ENCODE measurements at places on chromosomes 13 and 19.

- no peak for DNase-seq
Observed at GRCh38 chr13:80755910-80756309, 415.0 kb upstream of the SPRY2 start.

GRCh38 chr13:40408602-40409001, 257.8 kb downstream of the FOXO1 start:
- DNase-seq, result no peak

GRCh38 chr19:37467608-37468090, 405 bp upstream of the ZNF569 start:
- no peak for DNase-seq

GRCh38 chr19:29631450-29631849, 25.4 kb downstream of the POP4 start:
- no peak for DNase-seq

DNA sequence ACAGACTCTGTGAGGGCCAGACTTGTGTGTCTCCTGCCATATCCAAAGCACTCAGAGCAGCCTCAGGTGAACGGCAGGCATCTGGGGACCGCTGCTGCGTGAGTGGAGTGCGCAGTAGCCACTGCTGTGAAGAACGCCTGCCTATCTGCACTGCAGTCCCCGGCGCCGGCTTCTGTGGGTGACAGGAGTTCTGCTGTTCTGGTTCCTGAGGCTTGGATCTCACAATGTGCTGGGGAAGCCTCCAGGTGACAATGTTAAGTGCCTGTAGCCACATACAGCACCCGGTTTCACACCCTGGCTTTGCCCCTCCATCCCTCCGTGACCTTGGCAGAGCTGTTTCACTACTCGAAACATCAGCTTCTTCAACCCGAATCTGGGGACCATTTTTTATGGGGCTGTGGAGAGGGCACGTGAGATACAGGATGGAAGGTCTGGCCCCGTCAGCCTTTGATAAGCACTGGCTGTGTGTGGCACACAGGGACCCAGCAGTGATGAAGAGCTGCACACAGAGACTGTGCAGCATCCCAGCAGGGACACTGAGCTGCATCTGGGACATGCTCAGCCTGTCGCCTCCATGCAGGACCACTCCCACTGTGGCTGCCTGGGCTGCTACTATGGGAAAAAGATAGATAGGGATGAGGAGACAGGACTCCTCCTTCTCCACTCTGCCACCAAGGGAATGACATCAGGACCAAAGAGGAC, 28.3 kb downstream of the ELAVL1 start:
- no peak for DNase-seq

DNA sequence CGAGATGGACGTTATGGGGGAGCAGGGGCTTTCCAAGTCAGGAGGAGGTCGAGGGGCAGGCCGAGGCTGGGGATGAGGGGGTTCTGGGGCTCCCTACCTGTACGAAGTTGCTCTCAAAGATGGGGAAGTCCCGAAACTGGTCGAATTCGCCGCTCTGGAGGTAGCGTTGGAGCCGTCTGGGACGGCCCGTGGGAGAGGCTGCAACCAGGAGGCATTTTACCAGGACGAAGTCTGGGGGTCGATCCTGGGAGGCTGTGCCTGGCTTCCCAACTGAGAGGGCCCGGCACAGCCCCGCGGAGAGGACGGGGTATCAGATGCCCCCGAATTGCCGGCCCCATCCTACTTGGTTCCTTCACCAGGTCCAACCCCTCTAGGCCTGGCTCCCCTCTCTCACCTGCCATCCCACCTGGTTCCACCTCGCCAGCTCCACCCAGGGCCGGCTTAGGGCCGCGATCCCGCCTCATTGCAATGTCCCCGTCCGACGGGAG, 527 bp upstream of the EMC10 start:
- no peak for DNase-seq

DNA sequence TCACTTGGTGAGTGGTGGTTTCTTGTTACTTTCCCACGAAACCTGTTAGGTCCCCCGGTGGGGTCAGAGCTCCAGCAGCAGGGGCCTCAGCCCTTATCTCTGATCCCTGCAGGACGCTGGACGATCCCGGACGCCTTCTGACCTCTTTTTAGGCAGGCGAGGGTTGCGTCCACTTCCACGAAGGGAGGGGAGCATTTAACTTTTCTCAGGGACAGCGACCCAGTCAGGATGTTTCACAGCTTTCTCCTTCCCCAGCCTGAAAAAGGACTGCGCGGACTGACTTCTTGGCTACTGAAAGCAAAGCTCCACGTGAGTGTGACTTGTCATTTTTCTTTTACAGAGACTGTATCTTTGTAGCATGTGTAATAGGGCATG, 692 bp downstream of the ZNF234 start:
- peak; percentile 25 for DNase-seq

- no peak for DNase-seq
Observed at GRCh38 chr19:31185261-31185660, 164.0 kb downstream of the TSHZ3 start.

- DNase-seq, result no peak
Observed at GRCh38 chr13:107865643-107866031, 349.7 kb downstream of the LIG4 start.

DNA sequence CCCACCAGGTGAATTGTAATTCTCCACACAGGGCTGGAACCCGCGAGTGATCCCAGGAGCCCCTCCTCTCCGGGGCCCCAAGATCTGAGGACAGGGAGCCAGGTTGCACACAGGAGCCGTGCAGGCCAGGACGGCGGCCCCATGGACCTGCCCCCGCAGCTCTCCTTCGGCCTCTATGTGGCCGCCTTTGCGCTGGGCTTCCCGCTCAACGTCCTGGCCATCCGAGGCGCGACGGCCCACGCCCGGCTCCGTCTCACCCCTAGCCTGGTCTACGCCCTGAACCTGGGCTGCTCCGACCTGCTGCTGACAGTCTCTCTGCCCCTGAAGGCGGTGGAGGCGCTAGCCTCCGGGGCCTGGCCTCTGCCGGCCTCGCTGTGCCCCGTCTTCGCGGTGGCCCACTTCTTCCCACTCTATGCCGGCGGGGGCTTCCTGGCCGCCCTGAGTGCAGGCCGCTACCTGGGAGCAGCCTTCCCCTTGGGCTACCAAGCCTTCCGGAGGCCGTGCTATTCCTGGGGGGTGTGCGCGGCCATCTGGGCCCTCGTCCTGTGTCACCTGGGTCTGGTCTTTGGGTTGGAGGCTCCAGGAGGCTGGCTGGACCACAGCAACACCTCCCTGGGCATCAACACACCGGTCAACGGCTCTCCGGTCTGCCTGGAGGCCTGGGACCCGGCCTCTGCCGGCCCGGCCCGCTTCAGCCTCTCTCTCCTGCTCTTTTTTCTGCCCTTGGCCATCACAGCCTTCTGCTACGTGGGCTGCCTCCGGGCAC, 3.9 kb downstream of the FFAR1 start:
- no peak for DNase-seq

- DNase-seq, result no peak
Observed at GRCh38 chr13:31198519-31198918, 1.3 kb upstream of the B3GLCT start.

DNA sequence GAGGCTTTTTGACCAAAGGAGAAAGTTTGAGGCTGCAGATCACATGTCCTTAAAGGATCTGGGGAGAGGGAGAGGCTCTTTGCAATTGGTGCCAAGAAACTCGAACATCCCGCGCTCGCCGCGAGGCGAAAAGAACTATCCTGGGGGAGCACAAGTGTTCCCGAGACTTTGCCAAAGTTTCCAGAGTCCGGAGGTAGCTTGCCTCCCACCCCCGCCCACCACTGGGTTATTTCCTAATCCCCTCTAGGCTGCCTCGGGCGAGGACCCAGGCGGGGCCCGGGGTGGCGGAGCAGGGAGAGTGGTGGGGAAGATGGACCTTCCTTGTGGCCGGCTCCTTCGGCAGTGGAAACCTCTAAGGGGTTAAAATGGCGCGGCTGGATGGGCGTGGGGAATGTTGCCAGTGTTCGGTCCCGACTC, 114.5 kb downstream of the KCNRG start:
- no peak for DNase-seq

DNA sequence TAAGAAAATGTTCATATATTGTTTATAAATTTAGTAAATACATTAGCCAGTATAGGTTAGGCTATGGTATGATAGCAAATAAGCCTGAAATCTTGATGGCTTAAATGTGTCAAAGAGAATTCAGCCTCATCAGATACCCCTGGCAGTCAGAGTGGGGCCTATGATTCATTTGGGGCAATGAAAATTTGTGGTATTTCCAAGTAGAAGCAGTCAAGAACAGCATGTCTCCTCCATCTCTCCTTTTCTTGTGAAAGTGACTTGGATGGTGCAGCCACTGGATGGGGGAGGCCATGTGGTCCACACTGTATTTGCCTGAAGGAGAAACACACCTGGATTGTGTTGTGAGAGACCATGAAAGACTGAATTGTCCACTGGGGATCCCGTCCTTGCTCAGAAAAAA, 82.7 kb downstream of the DLEU7 start:
- DNase-seq, result no peak

DNA sequence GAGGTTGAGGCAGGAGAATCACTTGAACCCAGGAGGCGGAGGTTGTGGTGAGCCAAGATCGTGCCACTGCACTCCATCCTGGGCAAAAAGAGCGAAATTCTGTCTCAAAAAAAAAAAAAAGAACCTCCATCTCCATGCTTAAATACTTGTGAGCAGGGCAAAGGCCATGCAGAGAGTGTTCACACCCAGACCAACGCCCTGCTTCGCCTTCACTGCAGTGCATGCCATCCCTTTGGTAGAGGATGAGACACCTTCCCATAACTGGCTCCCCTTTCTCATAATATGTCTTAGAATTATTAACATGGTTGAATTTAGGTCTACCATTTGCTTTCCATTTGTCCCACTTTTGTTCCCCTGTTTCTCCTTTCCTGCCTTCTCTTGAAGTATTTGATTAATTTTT, 15.4 kb downstream of the BBC3 start:
- DNase-seq, result no peak

GRCh38 chr13:59274958-59275727, 888.6 kb downstream of the DIAPH3 start:
- DNase-seq, result no peak

DNA sequence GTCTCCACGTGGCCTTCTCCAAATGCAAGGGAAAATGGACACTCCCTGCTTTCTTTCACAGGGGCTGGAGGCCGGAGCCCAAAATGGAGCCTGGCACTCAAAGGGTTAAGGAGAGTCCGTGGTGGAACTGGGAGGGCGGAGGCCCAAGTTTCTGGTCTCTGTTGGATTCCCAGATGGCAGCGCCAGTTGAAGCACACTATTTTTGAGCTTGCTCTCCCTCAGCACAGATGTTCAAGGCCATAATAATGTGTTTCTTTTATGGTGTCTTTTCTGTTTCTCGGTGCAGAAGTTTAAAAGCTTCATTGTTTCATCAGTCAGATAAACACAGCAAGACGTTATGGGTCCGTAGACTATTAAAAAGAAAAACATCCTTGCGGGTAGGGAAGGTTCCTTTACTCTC, 67.6 kb downstream of the TNFRSF19 start:
- DNase-seq, result no peak

DNA sequence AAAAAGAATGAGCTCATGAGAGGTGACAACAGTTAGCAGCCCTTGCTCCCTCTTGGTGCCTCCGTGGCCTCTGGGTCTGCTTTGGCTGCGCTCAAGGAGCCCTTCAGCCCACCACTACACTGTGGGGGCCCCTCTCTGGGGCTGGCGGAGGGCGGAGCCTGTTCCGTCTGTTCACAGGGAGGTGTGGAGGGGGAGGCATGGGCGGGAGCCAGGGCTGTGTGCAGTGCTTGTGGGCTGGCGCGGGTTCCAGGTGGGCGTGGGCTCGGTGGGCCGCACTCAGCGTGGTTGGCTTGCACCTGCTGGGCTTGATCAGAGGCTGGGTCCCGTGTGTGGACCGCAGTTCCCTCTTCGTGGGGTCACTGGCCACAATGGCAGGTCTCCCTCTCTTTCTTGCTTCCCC, 953.4 kb upstream of the PRR20A start:
- no peak for DNase-seq

DNA sequence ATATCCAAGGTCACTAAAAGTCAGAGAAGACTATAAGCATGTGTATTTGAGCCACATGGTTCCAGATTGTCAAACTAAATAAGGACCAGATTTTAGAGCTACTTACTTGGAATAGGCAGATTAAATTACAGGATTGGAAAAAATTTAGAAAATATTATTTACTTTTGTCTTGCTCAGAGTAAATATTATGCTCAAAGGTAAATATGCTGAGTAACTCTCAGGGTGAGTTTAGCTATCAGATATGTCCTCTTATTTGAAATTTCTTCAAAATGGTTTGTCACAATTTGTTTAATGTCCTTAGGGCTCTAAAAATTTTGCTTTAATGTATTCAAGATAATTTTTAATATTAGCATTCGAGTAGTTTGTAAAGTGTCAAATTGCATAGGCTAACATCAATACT, 2455.2 kb downstream of the PCDH9 start:
- no peak for DNase-seq

DNA sequence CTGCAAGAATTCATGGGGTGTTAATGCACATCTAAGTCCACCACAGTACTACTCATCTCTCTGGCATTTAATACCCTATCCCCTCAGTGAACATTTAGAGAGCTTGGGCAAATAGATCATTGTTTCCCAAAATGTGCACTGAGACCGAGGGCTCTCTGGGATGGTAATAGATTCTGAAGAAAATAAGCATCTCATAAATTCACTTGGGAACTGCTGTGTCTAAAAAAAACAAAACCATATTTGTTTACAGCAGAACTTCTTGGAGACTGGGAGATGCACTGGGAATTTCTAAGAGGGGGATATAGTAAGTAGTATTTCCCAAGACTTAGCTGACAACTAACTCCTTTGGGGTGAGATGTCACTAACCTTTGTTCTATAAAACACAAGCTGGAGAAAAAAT, 58.4 kb downstream of the ENOX1 start:
- DNase-seq, result no peak

GRCh38 chr13:21823949-21824348, 153.1 kb downstream of the FGF9 start:
- DNase-seq, result no peak

DNA sequence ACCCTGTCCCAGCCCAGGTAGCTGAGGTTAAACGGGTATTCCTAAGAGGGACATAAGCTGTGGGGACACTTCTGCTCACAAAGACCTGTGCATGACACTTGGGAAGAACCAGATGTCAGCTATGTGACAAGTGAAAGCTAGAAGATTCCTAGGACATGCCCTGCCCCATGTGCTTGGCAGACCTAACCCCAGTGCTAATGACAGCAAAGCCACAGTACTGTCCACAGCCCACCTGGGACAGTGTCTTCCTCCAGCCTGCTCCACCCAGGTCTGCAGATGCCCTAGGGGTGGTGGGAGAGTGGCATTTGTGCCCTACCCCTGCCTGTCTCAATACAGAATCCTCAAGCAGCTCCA, 18.4 kb upstream of the EPHX3 start:
- DNase-seq, result no peak

DNA sequence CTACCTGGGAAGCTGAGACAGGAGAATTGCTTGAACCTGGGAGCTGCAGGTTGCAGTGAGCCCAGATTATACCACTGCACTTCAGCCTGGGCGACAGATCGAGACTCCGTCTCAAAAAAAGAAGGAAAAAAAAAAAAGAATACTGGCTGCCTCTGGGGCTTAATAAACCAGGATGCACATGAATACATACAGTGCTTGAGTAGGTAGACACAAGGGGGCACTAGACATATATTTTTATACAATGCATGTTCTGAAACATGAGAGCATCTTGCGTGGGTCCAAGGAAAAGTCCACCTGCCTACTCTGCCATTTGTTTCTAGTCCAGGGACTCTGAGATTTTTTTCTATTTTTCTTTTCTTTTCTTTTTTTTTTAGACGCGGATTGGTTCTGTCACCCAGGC, 31.2 kb downstream of the KEAP1 start:
- DNase-seq, result peak; percentile 47

GRCh38 chr19:40390084-40390742, at the start of gene HIPK4:
HIPK4 (minus strand) TSS chr19:40390181; CDS start chr19:40389902, 279 bp downstream.
- no peak for DNase-seq
